ENCODE measurements at places on chromosomes 3 and 15.

DNA sequence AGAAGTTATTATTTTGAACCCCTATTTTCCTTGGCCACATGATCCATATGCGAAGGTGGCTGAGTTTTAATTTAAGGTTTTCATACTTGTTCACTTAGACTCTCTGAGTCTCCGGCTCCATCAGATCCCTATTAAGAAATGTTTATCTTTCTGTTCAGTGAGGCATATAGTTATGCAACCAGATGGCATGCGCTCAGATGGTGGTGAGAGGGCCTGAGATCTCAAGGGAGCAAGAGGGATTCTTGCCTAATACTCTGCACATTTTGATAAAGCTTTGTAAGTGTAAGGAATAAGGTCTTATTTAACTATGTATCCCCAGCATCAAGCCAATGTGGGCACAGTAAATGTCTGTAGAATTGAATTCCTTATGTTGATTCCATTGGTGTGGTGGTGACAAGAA lies 78.9 kb upstream of the DPH6 start:
- no peak for DNase-seq

DNA sequence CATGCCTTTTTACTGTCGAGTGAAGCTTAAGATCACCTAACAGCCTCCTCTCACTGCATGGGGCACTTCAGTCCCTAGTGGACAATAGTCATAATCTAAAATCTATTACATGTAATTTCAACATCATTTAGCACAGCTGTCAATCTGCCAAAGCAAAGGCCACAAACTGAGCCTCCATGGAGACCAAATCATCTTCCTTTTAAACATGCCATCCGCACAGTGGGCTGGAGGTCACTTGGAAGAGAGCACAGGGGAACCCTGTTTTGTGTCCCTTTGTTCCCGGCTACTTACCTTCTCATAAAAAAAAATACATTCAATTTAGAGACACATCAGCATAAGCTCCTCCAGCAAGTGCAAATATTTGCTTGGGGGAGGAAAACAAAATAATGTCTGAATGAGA lies 167.3 kb downstream of the SQOR start:
- no peak for DNase-seq

DNA sequence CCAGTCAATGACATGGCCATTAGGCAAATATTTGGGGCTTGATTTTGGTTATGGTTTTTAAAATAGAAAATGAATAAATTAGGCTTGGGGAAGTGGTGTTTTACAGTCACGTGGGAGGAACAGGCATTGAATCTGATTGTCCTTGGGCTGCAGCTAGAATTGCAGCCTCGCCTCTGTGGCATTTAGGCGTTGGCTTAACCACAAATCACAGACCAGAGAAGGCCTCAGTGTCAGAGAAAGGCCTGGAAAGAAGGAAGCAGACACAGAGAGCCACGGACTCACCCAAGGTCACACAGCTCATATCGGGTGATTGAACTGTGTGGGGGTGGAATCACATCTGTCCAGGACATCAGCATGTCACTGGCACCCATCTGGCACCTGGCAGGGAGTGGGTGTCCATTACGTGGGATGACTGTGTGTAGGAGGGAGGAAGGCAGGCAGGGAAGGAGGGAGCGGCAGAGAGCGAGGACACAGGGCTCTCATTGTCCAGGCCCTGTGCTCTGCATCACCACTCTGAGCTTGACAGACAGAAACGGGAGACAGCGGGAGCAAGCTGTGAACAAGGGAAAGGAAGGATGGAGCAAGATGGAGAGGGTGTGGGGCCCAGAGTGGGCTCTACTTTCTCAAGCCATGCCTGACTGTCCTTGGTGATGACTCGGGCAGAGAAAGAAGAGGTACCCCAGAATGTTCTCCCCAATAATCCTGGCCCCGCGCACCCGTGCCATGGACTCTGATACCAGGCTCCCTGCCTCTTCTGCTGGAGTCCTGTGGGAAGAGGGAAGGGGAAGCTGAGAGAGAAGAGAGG lies 186.4 kb downstream of the FAM43A start:
- no peak for DNase-seq

DNA sequence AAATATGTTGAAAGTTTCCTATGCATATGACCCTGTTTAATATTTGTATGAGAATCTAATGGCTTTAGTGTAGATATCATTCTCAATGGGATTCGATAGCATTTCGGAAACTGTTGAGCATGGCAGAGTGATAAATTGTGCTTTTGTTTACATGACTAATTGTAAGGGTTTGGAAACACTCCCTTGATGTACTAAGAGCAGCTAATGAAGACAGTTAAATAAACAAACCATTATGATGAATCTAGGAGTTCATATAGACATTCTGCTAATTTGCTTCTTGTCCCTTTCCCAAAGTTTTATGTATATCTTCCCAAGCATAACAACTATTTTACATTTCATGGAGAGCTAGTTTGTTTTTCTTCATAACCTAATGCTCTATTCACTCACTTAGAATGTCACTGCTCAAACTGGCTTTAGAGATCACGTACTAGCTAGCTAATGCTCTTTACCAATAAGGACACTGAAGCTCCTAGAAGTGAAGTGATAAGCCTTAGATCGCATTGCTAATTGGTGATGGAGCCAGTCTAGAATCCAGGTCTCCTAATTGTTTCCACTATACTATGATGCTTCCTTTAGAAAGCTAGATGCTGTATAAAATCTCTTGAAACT lies 140.8 kb downstream of the TP63 start:
- no peak for DNase-seq

- DNase-seq: no peak
Measured at GRCh38 chr3:141444586-141445285, 42.1 kb upstream of the RASA2 start.

GRCh38 chr3:25281041-25281731 lies 146.9 kb upstream of the RARB start:
- DNase-seq: no peak

DNA sequence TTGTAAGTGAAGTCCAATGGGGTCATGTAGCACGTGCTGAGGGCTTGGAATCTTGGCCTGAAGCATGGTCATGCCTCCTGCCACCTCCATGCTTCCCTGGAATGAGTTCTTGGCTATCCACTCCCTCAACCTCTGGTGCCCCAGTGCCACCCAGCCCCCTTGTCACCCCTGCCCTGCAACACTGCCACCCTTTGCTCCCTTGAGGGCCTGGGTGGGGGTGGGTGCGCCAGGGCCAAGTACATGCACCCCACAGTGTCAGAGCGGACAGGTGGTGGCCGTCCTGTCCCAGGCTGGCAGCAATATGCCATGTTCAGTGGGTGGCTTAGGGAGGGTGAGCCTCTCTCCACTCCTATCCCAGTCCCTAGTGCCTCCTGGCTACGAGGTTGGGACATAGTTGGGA lies 27.6 kb upstream of the C15orf39 start:
- DNase-seq: no peak

DNA sequence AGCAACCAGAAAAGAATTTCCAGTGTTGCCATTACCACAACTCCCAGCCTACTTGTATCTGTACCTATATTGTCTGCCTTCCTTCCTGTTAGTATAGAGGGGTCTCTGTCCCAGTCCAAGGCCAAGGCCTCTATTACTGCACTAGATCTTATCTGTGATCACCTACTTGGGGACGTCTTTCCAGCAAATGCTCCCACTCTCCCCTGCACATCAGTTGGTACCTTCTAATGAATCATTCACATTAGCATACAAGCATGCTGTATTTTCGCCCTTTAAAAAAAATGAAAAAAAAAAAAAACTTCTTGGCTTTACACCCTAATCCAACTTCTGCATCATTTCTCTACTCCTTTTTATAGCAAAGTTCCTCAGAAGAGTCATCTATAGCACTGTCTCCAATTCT lies 4.8 kb upstream of the AVEN start:
- no peak for DNase-seq

DNA sequence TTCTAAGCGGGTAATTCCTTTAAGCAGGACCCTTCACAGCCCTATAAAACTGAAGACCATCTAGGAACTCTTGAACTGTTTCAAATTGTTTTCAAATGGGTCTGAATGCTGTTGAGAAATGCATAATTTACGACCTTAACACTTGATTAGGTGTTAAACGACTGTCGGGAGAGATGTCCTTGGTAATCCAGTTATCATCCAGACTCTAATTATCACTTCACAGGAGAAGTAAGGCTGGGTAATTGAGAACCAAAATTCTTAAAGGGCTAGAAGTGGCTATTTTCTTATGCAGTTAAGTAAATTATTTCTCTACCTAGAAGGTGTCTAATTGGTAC lies 276.7 kb upstream of the TBC1D5 start:
- DNase-seq: no peak

DNA sequence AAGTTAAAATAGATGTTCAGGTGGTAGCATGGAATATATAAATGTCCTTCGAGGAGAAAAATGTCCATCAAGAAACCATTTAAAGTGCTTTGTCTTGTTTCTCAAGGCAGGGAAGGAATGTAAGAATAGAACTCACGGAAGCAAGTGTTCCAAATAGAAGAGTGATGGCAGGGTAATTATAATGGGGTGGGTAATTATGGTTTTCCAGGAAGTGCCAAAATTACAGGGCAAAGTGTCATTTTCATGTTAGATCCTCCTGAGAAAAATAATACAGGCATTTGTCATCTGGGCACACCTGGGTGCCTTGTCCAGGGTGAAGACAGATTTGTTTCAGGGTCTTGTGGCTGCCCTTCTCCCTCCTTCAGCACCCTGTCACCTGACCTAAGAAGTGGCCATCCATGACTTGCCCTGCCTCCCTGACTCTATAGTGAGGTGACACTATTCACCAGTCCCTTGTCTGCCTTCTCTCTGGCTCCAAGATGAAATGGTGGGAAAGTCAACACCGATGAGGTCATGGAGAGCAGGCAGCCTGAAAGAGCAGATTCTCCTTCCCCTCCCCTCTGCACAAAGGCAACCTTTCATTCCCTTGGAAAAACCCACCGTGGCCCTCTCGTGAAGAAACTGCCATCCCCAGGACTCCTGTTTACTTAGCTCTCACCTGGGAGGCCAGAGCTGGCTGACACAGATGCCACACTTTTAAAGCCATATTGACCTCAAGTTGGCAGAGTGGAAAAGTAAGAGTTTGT lies 45.1 kb upstream of the AMOTL2 start:
- DNase-seq: no peak

- no peak for DNase-seq
Measured at GRCh38 chr3:182913889-182914288, 66.4 kb downstream of the DCUN1D1 start.

DNA sequence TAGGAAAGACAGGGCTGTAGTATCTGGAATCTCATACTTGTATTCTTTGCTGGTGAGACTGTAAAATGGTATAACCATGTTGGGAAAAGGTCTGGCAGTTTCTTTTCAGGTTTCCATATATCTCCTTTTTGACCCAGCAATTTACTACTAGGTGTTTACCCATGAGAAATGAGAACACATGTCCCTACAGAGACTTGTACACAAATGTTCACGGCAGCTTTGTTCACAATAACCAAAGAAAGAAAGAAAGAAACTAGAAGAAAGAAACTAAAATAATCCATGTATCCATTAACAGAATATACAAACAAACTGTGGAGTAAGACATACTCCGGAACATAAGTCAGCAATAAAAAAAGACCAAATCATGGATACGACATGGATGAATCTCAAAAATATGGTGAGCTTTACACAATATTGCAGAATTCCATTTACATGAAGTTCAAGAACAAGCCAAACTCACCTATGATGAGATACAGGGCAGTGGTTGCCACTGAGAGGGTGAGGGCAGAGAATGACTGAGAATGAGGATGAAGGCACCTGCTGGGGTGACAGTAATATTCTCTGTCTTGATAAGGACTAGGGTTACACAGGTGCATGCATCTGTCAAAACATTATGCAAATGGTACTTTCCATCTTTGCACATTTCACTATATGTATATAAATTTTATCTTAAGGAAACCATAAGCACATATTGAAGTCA lies 2.7 kb downstream of the RFTN1 start:
- DNase-seq: no peak
